ENCODE measurements at places on chromosomes 7 and 10.

DNA sequence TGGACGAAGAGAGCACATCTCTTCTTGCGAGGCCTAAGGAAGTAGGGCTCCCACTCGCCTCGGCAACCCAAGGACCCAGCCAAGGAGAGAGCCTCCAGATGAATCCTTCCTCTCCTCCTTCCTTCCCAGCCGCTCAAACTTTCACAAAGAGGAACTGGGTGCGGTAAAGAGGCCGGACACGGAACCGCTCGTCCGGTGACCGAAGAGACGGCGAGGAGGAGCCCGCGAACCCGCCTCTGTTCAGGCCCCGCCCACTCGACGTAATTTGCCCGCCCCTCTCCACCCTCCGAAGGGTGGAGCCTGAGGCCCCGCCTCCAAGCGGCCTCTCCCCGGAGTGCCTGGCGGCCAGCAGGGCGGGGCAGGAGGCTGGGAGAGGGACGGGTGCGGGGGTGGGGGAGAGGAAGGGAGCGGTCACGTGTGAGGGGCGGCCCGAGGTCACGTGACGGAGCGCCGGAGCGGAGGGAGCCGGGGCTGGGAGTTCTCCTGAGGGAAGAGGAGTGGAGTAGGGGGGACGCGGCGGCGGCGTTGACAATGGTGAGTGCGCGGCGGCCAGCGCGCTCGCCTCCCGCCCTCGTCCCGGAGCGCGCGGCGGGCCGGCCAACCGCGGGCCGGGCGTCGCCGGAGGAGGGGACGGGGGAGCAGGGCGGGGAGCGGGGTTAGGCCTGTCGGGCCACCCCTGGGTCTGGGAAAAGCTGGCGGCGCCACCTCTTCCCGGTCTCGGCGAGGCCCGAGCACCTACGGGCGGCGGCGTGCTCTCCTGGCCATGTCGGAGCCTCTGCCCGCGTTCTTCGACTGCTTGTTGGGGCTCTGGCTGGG lies at the start of gene VPS26A:
Gene VPS26A, plus strand, starts transcription at position 432 of the 816 bp plus-strand sequence. Its CDS starts 100 bp downstream, at position 532.
- peak; percentile 97 for DNase-seq

DNA sequence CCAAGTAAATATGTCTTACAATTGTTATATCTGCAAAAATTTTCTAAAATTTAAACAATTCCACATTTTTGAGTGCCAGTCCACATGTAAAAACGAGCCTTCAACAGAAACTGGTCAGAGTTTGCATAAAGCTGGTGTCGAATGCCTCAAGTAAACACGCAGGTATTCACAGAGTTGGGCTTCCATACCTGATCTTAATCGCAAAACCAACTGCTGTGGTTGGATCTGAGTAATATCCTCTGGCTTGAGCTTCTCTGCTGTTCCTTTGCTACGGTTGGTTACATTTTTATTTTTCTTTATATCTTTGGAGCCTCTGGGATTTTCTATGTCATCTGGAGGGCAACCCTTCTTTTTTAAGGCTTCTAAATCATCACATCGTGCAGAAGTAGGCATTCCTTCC lies 28.4 kb downstream of the ITGB1 start:
- DNase-seq: no peak

- no peak for DNase-seq
Measured at GRCh38 chr10:70053841-70054288, 1.2 kb downstream of the MACROH2A2 start.

- peak; percentile 29 for DNase-seq
Measured at GRCh38 chr10:62048919-62049623, 147.6 kb downstream of the ARID5B start.

DNA sequence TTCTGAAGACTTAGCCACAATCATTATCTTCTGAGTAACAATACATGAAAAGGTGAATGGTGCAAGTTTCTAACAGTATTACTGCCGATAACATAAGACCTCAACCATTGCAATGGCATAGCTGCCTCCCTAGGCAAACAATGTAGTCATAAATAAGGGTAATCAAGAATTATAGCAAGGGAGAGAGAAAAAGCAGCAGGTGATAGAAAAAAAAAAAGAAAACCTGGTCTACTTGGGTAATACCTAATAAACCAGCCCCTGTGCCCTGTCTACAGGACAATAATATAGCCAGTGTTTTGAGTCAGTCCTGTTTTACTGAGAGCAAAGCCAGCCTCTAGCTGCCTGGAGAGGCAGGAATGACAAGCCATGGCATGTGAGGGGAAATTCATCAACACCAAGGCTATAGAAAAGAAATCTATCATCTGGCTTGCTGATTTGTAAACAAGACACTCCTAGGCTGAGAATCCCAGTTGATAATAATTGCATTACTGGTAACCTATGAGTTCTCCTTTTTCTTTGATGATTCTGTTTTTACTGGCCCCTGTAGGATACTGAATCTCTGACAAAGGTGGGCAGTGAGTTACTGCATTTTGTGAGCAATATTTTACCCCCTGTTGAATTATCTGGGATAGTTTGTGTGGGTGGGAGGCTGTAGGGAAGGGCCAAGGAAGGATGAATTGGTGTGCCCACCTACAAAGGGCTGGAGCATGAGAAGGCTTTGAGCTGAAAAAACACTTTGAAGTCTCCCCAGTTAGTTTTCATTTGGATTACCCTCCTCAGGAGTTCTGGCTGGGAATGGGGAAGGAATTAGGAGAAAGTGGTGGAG lies 1.7 kb upstream of the WEE2 start:
- DNase-seq: no peak

DNA sequence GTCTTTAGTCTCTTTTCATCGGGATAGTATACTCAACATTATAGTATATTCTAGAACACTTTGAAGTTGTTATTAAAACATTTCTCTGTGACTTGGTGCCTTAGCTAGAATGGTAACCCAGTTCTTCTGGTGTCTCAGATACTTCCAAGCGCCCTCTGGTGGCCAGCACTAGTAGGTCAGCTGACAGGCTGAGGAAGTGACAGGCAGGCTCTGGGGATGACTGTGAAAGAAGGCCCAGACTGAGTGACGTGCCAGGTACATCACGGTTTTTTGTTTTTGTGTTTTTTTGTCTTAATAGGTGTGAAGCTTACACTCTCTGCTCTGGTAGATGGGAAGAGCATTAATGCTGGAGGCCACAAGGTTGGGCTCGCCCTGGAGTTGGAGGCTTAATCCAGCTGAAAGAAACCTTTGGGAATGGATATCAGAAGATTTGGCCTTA lies 5.1 kb downstream of the COMTD1 start:
- peak; percentile 92 for DNase-seq

DNA sequence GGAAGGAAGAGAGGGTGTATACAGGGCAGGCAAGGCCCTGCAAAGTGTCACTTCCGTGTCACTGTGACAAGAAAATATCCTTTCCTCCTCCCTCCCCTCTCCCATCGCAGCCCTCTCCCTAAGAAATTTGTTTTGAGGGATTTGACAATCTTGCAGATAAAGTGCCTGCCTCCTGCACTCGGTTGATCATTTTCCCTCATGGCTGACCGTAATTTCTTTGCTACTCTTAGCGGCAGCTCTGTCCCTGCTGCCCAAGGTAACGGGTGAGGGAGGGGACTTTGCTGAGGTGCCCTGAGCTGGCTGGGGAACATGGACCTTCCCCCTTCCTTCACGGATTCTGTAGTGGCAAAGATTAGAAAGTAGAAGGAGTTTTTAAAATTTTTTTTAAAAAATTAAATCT lies 179.1 kb downstream of the TCF7L2 start:
- no peak for DNase-seq
